ENCODE measurements at places on chromosomes 6 and 20.

DNA sequence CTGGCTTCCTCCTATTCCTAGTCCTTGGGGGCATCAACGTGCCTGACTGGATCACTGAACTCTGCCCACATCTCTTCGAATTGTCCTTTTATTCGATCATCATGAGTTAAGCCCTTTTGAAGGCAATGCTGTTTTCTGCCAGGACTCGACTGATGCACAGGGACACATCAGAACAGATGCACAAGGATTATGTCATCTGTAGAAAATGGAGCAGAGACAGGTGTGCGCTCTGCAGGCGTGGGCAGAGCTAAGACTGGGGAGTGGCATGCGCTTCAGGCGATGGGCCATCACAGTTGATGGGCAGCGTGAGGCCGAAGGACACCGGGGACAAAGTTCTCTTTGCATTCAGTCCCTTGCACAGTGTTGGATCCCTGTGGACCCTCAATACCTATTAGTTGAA is 13.1 kb downstream of the GABRR1 start:
- DNase-seq, result no peak

DNA sequence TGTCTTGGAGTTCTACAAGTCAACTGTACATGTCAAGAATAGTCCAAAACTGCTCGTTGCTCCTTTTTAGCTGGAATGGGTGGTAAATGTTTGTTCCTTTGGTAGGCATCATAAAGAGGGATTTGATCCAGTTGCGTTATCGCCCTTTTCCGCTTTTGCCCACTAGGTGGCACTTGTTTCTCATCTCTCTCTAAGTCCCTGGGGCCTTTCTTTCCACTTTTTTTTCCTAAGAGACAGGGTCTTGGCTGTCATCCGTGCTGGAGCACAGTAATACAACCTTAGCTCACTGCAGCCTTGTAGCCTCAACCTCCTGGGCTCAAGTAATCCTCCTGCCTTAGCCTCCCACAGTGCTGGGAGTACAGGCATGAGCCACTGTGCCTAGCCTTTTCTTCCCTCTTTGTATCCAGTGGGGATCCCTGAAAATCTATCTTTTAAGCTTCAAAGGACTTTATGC is 20.7 kb downstream of the GTPBP2 start:
- DNase-seq, result peak; percentile 55

- DNase-seq, result no peak
Measured at GRCh38 chr6:84568971-84569370, 195.4 kb downstream of the TBX18 start.

DNA sequence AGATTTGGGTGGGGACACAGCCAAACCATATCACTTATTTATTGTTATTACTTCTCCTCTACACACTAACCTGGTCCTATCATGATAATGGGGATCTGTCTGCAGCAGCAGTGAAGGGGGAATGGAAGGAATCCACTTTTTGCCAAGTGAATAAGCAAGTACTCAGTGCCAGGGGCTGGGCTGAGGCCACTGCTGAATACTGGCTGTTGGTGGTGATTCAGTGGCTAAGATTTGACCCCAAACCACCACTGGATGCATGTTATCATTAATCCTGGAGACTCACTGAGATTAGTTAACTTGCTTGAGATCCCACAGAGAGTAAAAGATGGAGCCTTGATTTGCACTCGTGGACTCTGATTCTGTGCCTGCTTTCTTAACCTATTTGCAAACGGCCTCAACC is 127.7 kb downstream of the TSHZ2 start:
- no peak for DNase-seq

DNA sequence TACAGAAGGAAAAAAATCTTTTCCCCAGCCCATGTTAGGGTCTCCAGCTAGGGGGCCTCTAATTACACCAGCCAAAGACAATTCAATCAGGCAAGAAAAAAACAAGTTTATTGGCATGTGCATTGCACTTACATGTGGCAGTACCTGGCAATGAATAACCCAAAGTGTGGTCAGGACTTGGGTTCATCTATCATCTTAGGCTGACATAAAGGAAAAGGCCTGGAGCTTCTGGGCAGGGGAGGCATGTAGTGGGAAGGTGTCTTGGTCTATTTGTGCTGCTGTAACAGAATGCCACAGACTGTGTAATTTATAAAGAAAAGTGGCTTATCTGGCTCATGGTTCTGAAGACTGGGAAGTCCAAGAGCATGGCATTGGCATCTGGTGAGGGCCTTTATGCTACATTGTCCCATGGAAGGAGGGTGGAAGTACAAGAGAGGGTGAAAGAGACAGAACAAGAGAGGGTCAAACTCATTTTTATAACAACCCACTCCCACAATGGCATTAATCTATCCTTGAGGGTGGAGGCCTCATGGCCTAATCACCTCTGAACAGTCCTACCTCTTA is 4.4 kb upstream of the PYGB start:
- DNase-seq, result no peak

DNA sequence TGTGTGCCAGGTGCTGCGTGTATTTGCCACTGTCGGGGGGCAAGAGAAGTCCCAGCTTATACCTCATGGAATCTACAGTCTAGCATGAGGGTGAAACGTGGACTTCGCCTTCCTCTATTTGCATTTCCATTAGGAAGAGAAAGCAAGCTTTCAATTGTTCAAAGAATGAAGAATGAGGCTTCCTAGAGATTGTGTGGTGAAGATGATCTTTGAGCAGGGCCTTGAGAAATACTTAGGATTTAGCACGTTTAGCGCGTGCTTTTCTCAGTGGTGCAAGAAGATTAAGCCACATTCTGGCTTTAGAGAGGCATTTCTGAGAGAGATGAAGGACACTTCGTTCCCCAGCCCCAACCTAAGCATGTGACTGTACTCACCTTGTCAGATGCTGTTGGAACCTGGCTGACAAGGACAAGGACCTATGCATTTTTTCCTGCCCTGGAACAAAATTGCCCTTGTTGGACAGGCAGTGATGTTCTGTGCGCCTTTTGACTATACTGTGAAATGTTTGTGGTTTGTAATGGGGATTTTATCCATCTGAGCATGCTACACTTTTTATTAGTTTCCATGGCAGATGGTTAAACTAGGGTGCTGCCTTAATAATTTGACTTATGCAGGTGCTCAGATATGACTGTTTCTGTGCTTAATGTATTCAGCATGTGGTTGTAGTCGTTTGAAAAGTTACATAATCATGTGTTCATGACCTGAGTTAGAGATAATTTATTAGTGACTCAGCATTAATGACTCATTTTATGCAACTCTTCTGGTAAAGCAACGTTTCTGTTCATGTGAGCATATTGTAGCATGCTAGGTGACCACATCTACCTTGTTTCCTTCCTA is 10.7 kb downstream of the TULP4 start:
- peak; percentile 55 for DNase-seq

- no peak for DNase-seq
Measured at GRCh38 chr6:146719387-146719786, 120.6 kb downstream of the ADGB start.

GRCh38 chr6:108653949-108654348 is 93.2 kb downstream of the FOXO3 start:
- DNase-seq, result no peak

GRCh38 chr6:112118034-112118433 is 30.6 kb downstream of the FAM229B start:
- no peak for DNase-seq

GRCh38 chr6:30826961-30827342 is 57.4 kb upstream of the DDR1 start:
- DNase-seq, result no peak

DNA sequence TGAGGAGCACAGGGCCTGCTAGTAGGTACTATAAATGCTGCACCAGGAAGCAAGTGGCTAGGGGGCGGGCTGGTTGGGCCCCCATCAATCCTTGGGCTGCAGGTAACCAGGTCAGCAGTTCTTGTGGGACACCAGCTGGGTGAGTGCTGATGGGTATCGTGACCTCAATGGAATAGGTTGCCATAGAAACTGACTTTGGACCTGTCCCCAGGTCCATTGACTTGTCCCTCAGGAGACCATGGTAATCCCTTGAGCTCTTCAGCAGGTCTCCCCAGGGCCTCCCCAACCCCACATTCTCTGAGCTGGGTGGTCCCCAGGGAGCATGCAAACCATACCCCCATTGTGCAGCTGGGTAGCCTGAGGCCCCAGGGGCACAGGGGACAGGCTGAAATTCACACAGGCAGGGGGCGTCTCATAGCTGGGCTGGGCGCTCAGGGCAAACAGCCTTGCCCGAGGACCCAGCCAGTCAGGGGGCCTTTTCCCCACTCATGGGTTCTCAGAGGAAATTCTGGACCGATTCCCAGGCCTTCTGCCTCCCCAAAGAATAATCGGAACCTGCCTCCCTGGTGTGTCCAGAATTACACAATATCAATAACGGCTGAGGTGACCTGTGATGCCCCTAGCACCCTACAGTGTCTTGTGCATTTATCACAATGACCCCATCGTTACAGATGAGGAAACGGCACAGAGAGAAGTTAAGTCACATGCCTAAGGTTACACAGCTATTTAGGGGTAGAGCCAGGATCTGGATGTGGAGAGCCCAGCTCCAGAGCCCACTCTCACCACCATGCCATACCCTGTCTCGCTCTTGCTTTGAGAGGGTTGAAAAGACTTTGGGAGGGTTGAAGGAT is 35.9 kb downstream of the SRC start:
- DNase-seq, result no peak

GRCh38 chr6:25417046-25417605 is 138.0 kb downstream of the CARMIL1 start:
- peak; percentile 9 for DNase-seq

- DNase-seq, result no peak
Measured at GRCh38 chr6:118240878-118241528, 307.1 kb upstream of the PLN start.

- DNase-seq, result no peak
Measured at GRCh38 chr6:100948381-100949133, 67.4 kb upstream of the ASCC3 start.

GRCh38 chr6:13998356-13998755 is 73.6 kb downstream of the RNF182 start:
- DNase-seq, result no peak

DNA sequence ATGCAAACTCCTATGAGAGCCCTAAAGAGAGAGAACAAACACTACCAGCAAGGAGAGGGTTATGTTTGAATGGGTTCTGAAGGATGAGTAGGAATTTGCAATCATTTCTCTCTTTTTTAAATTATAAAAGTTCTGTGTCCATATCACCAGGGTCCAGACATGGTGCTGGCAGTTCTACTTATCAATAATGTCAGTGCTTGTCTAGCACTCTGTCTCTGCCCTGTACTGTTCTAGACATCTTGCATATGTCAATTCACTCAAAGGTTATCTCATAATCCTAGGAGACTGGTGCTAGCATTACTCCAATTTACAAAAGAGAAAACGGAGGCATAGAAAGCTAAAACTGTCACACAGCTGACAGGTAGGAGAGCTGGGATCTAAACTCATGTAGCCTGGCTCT is 101.3 kb downstream of the VEGFA start:
- DNase-seq, result no peak

GRCh38 chr6:32168350-32168749 is 4.0 kb downstream of the EGFL8 start:
- DNase-seq, result no peak

DNA sequence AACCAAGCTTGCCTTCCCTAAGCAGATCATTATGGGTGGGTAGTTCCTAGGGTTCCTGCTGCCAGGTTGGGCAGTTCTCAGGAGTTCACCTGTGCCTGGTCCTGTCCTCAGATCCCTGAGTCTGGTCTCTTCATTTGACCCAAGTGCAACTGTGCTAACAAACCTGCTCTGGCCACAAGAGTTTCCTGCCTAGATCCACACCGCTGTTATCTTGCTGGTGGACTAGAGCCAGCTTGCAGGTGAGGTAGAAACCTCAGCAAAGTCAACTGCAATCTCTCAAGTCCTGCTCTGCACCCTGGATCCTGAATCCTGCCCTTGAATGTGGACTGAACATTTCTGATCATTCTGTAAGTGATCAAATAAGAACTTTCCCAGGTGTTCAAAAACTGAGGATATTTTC is 191.8 kb upstream of the LRFN2 start:
- no peak for DNase-seq

- no peak for DNase-seq
Measured at GRCh38 chr20:60869087-60869486, 383.0 kb upstream of the CDH4 start.

- DNase-seq, result no peak
Measured at GRCh38 chr6:74182992-74183391, 487.0 kb downstream of the CD109 start.

GRCh38 chr6:43328528-43328927 is 19.9 kb upstream of the CRIP3 start:
- DNase-seq, result no peak

GRCh38 chr6:116267836-116268588 is 11.7 kb downstream of the TSPYL1 start:
- no peak for DNase-seq

- no peak for DNase-seq
Measured at GRCh38 chr6:100261486-100261885, 203.2 kb downstream of the SIM1 start.

DNA sequence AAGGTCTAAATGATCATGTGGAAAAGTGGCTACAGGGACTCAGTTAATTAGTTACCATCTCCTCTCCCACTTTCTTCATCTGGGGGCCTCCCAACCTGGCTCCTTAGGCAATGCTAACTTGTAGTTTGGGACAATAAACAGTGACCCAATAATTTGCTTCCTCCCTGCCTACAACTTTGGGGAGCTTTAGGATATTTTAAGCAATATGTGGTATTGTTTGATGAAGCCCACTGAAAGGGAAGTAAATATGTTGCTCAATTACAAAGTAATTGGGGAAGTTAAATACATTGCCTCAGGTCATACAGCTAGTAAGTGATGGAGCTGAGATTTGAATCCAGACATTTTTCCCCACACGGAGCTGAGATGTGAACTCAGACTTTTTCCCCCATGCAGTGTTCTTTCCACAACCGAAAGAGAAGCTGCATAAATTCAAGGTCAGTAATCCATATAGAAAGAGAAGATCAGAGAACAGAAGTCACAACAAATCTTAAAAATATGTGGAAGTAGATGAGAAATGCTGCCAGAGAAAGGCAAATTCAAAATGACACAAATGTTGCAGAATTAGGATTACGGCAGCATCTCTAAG is 26.6 kb downstream of the ZHX3 start:
- DNase-seq, result no peak

GRCh38 chr20:19288061-19288460 is 75.6 kb downstream of the SLC24A3 start:
- DNase-seq, result no peak

- no peak for DNase-seq
Measured at GRCh38 chr20:25389401-25389857, 1.2 kb downstream of the ABHD12 start.

DNA sequence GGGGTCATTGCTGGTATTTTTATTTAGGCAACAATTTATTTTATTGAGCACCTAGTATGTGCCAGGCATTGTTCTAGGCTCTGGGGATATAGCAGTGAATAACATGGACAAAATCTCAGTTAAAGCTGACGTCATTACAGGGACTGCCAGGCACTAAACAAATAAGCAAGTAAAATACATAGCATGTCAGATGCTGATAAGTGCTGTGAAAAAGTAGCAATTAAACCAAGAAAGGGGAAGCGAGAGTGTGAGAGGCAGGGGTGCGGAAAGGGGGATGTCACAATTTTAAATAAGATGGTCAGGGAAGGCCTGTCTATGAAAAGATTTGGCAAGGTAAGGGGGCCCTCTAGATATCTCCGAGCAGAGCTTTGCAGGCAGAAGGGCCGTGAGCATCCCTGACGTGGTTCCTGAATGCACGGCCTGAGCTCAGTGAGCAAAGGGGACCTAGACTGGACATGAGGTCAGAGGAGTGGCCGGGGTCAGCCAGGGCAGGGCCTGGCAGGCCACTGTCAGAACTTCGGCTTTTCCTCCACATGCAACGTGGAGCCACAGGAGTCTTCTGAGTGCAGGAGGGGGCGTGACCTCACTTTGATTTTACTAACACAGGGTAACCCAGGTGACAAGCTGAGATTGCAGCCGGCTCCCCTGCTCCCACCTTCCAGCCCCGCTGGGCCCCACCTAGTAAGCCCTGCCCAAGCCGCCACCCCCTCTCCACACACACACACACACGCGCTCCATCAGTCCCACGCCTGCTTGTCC is 24.2 kb upstream of the SIRPA start:
- no peak for DNase-seq

Data from kidney epithelial cell (primary cell).